ENCODE measurements at places on chromosomes 7 and 10. TPM values are rescaled to one million over a fixed set of nuclear protein-coding genes. Genes with fewer than 3 reads are reported as not detected.

DNA sequence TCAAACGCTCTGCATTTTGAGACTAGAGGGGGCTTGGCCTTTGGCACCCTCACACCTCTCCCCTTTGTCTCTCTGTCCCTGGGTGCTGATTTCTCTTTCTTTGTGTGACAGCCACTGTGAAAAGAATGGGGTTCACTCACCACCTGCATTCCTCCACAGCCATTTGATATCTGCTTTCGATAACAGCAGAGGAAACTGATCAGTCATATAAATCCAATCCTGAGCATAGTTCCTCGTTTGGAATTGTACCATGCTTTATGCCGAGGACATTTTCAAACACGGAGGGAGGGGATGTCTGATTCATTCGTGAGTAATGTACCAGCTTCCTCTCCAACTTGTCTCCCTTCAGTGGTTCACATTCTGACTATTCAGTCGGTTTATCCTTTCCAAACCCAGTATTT lies 15.8 kb downstream of the MET start:
- DNase-seq = no peak
- H3K36me3 ChIP-seq = no peaks in the 10 kb centered on the region
- no peaks in the 10 kb centered on the region for H3K4me1 ChIP-seq
- H3K27ac ChIP-seq = no peak overlapping the region

DNA sequence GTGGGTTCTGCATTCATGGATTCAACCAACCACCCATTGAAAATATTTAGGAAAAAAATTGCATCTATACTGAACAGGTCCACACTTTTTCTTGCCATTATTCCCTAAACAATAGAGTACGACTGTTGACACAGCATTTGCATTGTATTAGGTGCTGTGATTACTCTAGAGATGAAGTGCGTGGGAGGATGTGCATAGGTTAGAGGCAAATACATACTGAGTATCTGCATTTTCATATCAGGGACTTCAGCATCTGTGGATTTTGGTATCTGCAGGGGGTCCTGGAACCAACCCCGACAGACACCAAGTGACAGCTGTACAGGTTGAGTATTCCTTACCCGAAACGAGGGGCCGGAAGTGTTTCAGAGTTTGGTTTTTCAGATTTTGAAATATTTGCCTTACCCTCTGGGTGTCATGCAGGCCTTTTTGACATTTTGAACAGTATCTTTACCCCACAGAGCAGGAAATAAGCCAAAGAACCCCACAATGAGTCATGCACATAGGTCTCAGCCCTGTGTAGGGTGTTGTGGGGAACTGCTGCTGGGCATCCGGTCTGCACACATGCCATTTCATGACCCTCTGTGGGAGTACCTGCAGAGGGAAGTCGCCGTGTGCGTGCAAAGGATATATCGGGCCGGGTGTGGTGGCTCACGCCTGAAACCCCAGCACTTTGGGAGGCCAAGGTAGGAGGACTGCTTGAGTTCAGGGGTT lies 14.5 kb downstream of the NUDT5 start:
- no peak overlapping the region for H3K4me3 ChIP-seq
- no peaks in the 10 kb centered on the region for H3K27me3 ChIP-seq
- H3K4me1 ChIP-seq = no peaks in the 10 kb centered on the region
- no peak for DNase-seq
- no peak overlapping the region for H3K27ac ChIP-seq

DNA sequence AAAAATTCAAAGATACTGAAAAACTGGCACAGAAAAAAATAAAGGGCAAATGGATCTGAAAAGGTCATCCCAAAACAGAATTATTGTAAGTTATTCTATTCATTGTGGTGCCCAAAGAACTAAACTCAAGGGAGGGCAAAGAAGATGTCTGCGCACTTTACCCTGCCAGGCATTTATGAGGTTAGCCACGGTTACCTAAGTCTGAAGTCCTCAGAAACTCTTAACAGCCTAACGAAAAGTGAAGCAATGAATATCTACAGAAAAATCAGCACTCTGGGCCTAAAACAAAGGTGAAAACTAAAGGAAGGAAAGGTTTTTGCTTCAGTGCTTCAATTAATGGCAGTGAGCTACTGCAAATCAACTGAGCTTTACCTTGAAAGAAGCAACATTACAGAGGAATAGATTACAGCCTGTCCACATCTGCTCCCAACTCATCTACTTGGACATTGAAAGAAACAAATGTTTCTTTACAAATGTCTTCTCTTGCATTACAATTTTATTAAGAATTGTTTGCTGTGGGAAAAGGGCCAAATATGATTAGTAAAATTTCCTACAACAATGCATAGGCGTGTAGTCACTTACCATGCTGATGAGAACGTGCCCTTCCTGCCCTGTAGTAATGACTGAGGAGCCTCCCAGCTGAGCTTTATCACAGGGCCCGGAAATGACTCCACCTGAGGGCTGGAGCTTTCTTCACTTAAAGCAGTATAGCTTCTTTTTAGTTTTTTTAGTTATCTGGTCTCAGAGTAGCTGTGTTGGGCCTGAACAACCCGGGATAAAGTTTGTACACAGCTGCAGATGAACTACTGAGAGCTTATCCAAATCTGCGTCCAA lies at the start of gene TUBAL3:
Gene TUBAL3 (minus strand): TSS at position 621 of the 834 bp plus-strand sequence. CDS start 36 bp downstream, at position 585.
- H3K27ac ChIP-seq = no peak within 1 kb of the TSS
- no peaks in the 10 kb centered on the region for H3K36me3 ChIP-seq
- no peak within 1 kb of the TSS for H3K4me3 ChIP-seq
- H3K4me1 ChIP-seq = no peaks in the 10 kb centered on the region

- H3K4me3 ChIP-seq = no peak overlapping the region
- no peak for DNase-seq
- peaks cover 7% of the 10 kb centered on the region for H3K4me1 ChIP-seq
- H3K36me3 ChIP-seq = peaks cover 5% of the 10 kb centered on the region
- H3K27me3 ChIP-seq = no peaks in the 10 kb centered on the region
These were observed 1.9 kb upstream of the CALHM2 start for GRCh38 chr10:103454026-103454425.

GRCh38 chr7:127252778-127253280 lies at the start of gene GRM8:
Gene GRM8 (minus strand): TSS chr7:127252941.
- H3K27ac ChIP-seq = no peak within 1 kb of the TSS
- peaks cover 15% of the 10 kb centered on the region for H3K4me1 ChIP-seq
- H3K27me3 ChIP-seq = peaks cover 92% of the 10 kb centered on the region
- no peaks in the 10 kb centered on the region for H3K36me3 ChIP-seq
- DNase-seq = no peak

Gene COL26A1
- 0.41 TPM for polyA plus RNA-seq

Gene HTR5A
- polyA plus RNA-seq = 2.6 TPM

Gene CARD11
- polyA plus RNA-seq = 19.4 TPM

Data from thymus (tissue), 14 donors.